ENCODE measurements at places on chromosomes 7 and 10. TPM values are rescaled to one million over a fixed set of nuclear protein-coding genes. Genes with fewer than 3 reads are reported as not detected.

Gene ITIH2
- total RNA-seq, result not detected

DNA sequence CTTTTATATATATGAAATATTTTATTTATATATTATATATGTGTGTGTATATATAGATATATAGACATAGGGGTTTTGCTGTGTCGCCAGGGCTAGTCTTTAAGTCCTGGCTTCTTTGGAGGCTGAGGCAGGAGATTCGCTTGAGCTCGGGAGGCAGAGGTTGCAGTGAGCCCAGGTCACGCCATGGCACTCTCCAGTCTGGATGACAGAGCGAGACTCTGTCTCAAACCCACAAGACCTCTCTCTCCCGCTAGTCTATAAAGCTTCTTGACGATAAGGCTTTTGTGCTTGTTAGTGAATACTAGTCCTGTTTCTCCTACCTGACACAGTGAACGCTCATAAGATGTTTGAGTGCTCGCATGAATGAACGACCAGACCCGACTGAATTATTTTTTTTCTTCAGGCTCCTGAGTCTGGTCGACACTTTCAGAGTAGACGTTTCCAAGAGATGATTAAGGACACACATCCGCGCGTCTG is 577 bp upstream of the DDX21 start:
- peak; percentile 12 for DNase-seq

DNA sequence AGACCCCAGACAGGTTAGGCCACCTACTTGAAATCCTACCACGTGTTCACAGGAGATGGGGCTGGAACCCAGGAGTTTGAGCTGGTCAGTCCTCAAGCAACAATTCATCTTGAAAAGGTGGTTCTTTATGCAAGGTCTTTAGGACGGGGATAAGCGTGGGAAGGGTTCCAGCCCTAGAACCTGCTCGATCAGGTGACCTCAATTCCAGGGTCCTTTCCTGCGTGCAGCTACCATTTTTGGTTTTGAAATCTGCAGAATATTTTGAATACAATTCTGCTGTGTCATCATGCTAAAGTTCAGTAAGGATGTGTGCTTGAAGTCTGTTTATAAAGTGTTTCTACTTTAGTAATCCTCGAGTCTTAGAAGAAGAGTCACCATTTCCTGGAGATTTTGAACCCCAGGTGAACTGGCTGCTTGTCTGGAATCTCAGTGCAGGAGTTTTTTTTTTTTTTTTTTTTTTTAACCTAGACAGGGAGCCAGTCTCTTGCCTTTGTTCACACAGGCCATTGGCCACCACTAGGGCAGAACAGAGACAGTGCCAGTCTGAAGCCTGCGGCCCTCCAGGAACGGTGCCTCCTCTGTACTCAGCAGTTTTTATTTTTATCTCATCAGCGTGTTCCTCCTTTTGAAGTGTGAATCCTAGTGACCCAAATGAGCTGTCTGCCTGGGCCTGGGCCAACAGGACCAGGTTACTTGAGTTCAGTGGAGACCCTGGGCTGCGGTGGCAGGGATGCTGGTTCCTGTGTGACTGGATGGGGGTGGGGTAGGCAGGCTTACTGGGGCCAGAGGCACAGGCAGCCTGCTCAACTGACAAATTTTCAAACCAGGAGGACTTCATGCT is 54.6 kb downstream of the EEPD1 start:
- peak; percentile 54 for DNase-seq

- DNase-seq, result no peak
Measured at GRCh38 chr10:86851328-86852207, 95.1 kb downstream of the BMPR1A start.

Gene HYCC1
- 19.8 TPM for total RNA-seq

DNA sequence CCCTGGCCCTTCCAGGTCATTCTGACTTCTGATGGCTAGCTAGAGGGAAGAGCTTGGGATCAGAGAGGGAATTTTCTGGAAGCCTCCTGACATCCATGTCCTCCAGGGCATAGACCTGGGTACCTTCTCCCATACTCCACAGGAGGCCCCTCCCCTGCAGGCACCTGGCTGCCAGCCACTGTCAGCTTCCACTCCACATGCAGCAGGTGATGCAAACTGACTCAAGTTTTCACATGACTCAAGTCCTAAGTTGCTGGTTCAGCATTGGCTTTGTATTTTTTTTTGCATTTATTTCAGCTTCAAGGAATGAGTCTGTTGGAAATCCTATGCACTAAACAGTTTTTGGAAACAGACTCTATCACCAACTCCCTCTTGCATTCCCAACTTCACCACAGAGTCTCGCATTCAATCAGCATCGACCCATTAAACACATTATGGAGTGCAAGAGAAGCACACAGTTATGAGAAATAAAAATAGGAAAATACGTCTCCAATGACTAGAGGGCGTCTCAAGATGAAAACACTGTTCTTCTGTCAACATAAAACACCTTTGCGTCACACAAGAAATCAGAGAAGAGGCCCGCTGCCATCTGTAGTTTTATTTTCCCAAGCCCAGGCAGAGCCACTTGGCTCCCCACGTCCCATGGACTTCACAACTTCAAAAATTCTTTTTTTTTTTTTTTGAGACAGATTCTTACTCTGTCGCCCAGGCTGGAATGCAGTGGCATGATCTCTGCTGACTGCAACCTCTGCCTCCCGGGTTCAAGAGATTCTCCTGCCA is 362.6 kb upstream of the MGMT start:
- no peak for DNase-seq

Gene ATRNL1
- 15.2 TPM for total RNA-seq

DNA sequence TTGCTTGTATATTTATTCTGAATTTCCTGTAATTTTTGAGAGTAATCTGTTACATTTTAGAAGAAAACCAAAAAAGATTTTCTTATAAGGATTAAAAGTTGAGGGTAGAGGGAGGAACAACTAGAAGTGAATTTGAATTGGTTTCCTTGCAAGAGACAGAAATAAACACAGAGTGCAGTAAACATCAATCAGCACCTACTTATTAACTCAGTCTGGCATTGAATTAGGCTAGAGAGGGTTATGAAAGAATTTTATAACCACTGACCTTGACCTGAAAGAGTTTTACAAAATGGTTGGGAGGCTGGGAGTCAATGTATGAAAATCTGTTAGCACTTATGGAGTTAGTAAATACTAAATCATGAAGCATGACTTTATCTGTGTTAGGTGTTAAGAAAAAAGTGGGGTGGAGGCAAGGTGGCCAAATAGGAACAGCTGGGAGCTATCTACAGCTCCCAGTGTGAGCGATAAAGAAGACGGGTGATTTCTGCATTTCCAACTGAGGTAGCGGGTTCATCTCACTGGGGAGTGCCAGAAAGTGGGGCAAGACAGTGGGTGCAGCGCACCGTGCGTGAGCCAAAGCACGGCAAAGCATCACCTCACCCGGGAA is 106.5 kb downstream of the PDE1C start:
- no peak for DNase-seq

DNA sequence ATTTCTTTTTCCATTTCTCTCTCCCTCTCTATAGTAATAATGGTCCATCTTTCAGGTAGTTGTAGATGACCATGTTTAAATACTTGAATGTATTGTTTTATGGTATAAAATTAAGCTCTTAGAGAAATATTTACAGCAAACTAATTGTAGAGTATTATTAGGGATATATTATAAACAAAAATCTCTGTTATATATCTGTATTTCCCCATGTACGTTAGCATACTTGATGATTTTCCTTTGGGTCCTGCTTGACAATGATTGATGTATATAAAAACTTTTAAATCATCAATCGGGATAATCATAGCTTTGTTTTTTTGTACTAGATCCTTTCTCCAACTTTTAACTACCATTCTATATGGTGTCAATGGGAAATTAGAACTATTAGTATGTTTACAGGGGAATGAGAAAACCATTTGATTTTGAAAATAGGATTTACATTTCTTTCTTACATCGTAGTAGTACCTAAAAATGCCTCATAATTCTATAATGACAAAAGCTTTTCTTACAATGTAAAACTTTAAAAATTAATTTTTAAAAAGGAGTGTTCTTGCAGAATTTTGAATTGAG is 117.5 kb upstream of the CDK13 start:
- DNase-seq, result no peak

DNA sequence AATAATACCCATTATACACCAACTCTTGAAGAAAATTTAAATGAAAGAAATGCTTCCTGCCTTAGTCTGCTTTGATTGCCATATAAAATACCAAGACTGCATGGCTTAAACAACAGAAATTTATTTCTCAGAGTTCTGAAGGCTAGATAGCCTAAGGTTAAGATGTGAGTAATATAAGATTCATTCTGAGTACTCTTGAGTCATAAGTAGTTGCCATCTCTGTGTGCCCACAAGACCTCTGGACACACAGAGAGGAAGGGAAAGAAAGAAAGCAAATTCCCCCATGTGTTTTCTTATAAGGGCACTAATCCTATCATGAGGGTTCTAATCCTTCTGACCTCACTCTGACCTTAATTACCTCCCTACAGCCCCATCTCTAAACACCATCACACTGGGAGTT is 201.2 kb downstream of the PTN start:
- DNase-seq, result no peak

DNA sequence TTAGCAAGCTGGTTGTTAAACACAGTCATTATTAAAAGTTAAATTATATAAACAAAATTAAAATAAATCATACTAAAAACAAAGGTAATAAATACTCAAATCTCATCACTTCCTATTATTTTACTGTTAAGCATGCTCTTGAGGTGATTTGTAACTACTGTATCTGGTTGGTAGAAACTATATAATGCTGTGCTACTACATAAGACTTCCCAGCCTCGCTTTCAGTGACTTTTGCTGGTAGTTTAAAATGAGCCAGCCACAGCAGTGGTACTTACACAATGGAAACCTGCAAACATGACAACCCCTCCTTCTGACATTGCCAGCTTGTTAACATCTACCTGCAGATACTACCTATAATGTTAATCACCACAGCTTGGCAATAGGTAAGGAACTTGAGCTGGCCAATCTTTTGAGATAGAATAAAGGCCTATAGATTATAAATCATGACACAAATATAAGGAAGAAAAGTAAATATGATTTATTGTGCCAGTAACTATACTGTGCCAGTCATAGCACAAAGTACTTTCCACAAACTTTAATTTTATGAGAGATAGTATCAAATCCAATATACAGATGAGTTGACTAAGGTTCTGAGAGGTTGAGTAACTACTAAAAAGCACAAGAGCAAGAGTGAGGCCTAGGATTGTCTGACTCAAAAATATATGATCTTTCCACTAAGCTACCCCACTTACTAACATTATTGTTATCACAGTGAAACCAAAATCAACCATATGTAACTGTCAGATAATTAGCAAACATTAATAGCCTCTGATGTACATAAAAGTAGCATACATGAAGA is 181.1 kb upstream of the ASAH2 start:
- no peak for DNase-seq

DNA sequence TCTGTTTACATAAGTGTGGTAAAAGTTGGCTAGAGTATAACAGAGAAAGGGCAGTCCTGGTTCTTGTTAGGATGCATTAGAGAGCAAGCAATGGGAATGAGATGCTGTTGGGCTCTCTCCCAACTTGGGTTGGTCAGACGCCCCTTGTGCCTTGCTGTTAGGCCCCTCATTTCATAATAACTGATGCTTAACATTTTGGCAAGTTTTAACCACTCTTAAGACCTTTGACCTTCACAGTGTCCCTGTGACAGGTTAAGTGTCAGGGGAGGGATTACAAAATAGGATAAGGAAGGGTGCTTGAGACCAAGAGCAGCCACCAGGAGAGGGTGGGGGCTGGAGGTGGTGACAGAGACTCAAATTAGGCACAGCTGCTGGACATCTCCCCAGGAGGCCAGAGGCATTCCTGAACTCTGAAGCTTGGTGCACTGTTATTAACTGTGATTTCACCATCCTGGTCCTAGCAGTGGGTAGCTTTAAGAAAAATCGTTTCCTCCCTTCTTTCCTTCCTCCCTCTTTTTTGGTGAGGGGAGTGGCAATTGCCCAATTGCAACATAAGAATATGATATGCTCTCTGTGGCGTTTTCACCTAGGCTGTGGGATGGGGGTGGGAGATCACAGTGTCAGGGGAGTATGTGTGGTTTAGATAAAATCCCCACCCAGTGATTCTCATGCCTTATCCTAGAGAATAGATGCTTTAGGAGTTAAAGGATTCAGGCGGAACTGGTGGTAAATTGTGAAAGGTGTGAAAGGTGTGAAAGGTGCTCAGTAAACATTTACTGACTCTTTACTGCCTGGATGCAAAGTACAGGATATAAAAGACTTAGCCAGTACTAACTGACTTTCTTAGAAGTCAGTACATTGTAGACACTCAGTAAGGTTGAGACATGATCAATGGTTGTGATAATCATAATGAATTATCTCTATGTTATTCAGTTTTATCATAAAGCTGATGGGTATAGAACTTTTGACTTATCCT is 270.5 kb downstream of the BICC1 start:
- no peak for DNase-seq

- DNase-seq, result no peak
Measured at GRCh38 chr10:132001238-132001972, 19.7 kb upstream of the BNIP3 start.

Gene BTBD16
- not detected for total RNA-seq

Gene TMEM213
- total RNA-seq, result not detected

DNA sequence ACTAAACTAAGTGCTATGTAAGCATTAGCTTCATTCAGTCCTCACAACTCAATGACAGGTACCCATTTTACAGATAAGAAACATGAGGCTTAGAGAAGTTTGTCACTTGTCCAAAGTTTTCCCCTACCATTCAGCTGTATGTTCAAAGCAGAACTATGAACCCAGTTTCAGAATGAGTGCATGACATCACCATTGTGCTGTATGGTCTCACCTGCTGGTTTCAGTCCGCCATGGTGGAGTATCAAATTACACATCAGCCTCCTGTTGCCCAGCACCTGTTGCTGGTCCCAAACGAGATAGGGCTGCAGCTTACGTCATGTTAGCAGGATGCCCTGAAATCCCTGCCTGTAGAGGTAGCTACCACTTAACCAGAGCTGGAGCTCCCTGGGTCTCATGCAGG is 95.0 kb downstream of the DYNC1I1 start:
- no peak for DNase-seq

DNA sequence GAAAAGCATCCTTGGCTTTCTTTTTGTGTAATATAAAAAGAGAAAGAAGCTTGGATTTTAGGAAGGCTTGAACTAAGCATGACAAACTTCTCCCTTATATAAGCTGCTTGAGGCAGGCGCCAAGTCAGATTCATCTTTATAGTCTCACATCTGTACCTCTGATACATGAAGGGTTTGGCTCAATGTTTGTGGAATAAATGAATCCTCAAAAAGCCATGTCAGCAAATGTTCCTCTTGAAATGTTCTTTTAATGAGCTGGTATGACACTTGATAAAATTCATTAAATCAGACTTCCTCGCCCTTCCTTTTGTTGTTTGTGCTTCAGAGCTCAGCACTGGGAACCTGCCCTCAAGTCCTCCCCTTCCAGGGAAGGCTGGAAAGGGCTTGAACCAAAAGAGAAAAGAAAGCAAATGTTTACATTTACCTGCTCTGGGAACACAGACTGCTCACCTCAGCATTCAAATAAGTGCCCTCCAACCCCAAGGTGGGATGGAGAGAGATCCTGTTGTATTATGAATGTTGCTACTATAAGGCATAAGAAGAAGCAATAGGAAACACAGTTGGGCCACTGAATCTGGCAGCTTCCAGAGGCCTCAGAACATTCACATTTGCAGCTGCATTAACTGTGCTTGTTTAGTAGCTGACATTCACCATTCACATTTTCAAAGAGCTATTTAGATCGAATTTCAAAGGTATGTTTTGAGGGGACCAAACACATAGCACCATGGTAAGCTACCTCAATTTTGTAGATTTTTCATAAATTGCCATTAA is 212.6 kb downstream of the CACNA2D1 start:
- DNase-seq, result no peak

Gene PNLIP
- not detected for total RNA-seq

Data from transverse colon (tissue), 4 donors.